ENCODE measurements at places on chromosomes 6 and 20.

GRCh38 chr6:113351173-113351834, 505.8 kb upstream of the MARCKS start:
- DNase-seq: no peak

DNA sequence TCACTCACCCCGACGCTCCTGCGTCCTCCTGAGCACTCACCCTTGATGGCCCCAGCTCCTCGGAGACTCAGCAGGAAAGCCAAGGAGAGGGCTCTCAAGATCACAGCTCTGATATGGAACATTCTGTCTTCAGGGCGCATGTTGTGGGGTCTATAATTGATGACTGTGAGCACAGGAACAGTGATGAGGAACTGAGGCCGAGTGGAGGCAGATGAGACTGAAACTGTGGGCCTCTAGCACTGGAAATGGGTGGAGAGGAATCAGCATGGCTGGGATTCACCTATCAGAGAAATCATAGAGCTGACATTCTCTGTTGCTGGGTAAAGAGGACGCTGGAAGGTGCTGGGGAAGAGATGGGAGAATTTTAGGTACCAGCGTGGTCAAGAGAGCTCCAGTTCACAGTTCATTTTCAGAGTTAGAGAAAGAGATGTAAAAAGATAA, at the start of gene HLA-DPA1:
HLA-DPA1 (minus strand) TSS at position 219 of the 441 bp plus-strand sequence.
- DNase-seq: peak; percentile 15

DNA sequence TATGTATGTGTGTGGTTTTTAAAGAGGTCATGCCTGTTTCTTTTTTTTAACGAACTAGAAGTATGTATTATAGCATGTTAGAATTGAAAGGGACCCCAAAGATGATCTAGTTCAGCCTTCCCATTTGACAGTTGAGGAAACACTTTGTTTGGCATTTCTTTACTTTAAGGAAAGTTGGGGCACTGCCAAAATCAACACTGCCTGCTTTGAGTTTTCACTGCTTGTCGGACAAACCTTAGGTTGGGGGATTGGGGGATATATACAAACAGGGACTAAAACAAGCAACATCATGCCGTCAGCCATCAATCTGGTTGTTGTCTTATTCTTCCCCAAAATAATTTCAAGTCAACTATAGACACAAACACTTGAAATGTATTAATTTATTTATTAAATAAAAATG, 14.1 kb upstream of the CALHM6 start:
- DNase-seq: no peak

DNA sequence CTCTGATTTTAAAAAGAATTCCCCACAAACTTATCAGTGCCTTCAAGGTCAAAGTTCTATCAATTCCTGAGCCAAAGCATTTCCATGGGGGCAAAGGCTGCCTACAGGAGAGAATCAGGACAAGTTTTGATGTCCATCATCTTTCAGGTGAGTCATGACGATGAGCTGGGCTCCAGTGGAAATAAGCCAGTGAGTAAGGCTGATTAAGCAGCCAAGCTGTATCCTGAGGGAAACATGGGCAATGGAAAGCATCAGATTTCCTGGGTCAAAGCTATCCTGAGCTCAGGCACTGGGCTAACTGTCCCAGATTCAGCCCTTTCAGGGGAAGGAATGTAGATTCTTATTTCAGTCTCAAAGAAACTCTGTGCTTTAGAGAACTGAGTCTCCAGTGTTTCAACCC, 377.4 kb downstream of the CD109 start:
- no peak for DNase-seq

DNA sequence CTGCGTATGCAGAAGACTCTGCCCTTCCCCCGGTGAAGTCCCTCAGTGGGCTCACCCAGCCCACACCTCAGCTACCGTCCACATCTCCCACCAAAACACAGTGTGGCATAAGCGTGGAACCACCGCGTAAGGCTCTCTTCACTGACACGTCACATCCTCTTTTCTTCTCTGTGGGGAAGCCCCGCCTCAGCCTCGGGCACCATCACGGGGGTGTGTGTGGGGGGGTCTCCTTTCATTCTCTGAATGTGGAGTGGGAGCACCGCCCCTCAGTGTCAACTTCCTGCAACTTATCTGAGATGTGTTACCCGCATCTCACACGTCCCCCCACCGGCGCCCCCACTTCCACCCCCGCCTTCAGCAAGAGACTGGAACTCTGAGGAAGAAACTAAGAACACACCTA, 388.4 kb upstream of the JARID2 start:
- DNase-seq: no peak

- no peak for DNase-seq
Measured at GRCh38 chr20:13333793-13334192, 112.7 kb downstream of the ISM1 start.

GRCh38 chr20:13681248-13682125, 42.8 kb upstream of the TASP1 start:
- no peak for DNase-seq

DNA sequence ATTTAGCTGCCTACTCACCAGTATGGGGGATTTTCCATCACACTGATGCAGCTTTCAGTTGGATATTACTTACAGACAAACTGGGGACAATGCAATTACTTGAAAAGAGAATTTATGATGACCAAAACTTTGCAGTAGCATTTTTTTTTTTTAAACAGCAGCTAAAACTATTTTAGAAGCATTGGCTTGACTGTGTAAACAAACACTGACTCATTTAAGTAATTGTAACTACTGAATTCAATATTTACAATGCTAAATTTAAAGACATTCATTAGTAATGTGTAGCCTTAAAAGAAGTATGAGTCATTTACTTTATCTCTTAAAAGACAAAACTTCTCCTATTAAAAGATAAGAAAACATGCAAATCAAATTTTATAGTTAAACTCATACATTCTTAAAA, 295.9 kb upstream of the FERMT1 start:
- DNase-seq: no peak

DNA sequence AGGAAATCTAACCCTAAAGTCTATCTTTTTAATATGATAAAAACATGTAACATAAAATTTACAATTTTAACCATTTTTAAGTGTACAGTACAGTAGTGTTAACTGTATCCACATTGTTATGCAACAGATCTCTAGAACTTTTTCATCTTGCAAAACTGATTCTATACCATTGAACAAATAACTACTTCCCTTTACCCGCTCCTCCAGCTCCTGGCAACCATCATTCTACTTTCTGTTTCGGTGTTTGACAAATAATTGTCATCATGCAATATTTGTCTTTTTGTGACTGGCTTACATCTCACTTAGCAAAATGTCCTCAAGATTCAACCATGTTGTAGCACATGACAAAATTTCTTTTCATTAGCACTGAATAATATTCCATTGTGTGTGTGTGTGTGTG, 203.2 kb downstream of the SIM1 start:
- no peak for DNase-seq

- DNase-seq: no peak
Measured at GRCh38 chr6:119259027-119259426, 90.5 kb downstream of the MAN1A1 start.

- DNase-seq: no peak
Measured at GRCh38 chr20:51396365-51396909, 146.1 kb downstream of the NFATC2 start.

DNA sequence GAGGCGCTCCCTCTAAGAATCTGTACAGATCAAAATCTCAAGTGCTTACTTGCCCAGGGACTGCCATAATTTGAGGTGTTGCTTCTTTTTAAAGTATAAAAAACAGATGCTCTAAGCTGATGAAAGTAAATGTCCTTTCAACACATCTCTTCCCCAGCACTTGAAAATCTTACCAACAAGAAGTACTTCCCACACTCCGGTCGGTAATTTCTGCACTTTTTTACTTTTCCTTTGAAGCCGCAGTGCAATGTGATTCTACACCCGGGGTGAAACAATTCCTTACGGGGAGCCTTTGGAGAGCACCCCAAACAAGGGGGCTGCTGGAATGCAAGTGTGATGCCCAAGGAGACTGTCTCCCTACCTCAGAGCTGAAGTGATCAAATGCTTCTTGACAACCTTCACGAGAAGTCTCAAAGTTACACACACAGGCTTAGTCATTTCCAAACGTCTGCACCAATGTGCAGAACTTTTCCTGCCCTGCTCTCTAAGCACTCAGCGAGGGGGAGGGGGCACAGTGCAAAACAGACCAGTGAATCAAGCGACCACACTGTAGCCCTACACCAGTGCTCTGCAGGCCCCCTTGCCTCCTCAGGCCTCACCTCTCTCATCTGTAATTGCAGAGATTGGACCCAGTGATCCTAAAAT, 56.7 kb downstream of the ATXN1 start:
- DNase-seq: no peak

- no peak for DNase-seq
Measured at GRCh38 chr20:42252116-42252515, 633.9 kb upstream of the CHD6 start.

DNA sequence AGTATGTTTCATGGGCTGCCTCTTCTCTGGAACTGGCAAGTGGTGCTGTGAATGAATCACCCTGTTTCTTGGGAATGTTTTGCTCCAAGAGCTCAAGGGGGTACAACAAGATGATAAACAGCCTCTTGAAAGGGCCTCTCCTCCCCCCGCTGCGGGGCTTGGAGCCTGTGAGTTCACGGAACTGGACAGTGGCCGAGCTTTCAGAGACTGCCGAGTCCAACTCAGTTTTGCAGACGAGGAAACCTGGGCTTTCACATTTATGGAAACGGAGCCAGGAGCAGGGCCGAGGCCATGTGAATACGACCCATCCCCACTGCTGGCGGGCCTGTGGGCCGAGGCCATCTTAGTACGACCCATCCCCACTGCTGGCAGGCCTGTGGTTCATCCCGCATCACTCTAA, 18.2 kb upstream of the SRC start:
- no peak for DNase-seq

- no peak for DNase-seq
Measured at GRCh38 chr6:12967686-12968085, 251.1 kb downstream of the PHACTR1 start.

- DNase-seq: no peak
Measured at GRCh38 chr6:107784669-107785068, 39.4 kb downstream of the SCML4 start.

DNA sequence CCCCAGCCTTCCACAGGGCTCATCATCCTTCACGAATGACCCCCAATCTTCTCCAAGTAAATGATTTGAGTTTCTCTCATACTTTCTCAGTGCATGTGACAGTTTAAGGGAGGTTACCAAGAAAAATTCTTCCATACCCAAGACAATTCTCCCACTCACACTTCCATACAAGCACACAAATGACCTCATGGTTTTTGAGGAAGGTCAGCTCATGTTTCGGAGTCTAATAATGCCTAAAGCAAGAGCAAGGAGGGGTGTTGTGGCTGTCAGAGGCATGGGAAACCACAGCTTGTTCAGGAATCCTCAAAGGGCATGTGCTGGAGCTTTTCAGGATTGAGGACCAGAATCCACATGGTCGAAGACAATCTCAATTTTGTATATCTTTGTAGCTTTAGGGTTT, 279.0 kb downstream of the MAFB start:
- DNase-seq: no peak

GRCh38 chr20:62381202-62381797, 5.6 kb upstream of the RPS21 start:
- peak; percentile 49 for DNase-seq

DNA sequence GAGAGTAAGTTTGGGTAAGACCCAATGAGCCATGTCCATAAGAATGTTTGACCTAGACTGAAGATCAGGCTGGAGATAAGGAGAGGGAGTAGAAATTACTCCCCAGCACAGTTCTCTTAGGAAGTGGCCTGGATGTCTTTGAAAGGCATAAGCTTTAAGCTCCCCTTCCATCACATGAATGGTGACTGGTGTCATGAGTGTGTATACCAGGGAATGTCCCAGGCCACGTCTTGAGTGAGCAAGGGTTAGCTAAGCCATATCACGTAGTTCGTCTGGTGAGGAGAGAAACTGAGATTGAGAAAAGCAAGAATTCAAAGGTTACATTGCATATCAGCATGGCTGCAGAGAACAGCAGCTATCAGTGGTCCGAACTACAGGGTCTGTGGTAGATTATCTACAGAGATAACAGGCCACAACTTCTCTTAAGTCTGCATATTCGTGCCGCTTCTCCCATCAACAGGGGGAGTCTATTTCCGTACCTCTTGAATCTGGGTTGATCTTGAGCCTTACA, 60.1 kb upstream of the BMP2 start:
- DNase-seq: no peak

DNA sequence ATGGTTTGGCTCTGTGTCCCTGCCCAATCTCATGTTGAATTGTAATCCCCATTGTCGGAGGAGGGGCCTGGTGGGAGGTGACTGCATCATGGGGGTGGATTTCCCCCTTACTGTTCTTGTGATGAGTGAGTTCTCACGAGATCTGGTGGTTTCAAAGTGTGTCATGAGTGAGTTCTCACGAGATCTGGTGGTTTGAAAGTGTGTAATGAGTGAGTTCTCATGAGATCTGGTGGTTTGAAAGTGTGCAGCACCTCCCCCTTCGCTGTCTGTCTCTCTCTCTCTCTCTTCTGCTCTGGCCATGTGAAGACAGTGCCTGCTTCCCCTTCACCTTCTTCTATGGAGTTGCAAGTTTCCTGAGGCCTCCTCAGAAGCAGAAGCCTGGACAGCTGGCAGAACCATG, 87.6 kb downstream of the MYLK4 start:
- DNase-seq: no peak

DNA sequence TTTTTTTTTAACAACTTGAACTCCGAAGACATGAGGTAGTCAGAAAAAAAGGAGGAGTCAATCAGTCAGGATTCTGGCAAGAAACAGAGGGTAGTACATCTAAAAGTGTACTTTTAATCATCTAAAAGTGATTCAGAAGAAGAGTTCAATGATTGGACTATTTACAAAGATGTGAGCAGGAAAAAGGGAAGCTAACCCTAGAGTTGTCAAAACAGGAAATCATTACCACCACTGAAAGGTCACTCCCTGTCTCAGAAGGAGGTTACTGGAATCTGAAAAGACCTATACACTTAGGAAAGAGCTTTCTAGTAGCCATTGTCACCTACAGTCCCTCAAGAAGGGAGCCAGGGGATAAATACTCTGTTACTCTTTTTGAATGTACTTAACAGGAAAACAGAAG, 16.7 kb upstream of the LMBRD1 start:
- DNase-seq: no peak

- DNase-seq: peak; percentile 57
Measured at GRCh38 chr20:16528078-16528477, 45.2 kb downstream of the KIF16B start.

DNA sequence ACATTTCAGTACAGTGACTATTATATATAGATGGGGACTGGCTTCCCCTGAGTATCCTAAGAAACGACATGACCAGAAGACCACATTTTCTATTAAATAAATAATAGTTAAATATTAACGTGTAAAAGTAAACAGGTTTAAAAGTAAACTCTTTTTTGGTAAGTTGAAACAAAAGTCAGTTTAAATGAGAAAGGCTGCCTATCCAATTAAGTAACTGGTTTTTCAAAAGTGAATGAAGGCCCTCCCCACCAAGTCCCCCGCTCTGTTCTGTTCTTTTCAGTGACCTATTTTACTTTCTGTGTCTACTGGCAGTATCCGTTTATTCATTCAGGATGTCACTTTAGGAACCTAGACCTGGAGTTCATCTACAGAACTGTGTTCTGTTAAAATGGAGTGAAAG, 32.0 kb downstream of the QKI start:
- no peak for DNase-seq
